ENCODE measurements at places on chromosomes 1 and 21. TPM values are rescaled to one million over a fixed set of nuclear protein-coding genes. Genes with fewer than 3 reads are reported as not detected.
A peak's percentile ranks its signal among the peaks of the same experiment; 100 is the strongest.

DNA sequence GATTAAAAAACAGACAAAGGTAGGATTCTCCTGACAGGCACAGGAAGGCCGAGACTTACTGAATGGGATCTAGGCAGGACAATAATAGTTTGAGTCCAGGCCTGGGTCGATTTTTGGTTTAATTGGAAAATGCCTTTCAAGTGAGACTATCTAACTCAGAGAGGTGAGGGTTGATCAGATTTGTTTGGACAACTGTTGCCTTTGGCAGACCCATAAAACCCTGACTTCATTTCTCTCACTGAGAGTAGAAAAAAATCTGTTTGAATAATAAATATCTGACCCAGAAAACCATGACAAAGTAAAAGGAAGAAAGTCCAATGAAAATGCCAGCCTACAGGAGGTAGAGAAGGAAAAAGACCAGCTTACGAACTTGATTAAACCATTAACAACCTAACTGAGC, 12.3 kb upstream of the SLC30A10 start:
- DNase-seq, result no peak

ZNF678 gene
- total RNA-seq, result 5.6 TPM

DNA sequence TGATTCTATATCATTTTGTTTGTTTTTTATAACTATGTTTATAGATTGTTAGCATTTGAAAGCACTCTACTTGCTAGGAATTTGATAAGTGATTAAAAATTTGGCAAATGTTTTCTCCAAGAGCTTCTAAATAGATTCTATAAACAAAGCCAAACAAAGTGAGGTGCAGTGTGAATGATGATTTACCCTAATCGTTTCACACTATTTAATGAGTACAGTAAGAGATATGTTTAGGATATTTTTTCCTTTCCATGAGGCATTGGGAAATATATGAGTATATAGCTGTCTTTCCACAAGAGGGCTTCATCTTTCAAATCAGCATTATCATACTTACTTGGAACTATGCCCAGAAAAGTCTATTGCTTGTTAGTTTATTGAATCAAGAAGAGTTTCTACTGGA, 277.0 kb upstream of the BRINP3 start:
- DNase-seq, result no peak

VWA1 gene
- 0.25 TPM for total RNA-seq

DNA sequence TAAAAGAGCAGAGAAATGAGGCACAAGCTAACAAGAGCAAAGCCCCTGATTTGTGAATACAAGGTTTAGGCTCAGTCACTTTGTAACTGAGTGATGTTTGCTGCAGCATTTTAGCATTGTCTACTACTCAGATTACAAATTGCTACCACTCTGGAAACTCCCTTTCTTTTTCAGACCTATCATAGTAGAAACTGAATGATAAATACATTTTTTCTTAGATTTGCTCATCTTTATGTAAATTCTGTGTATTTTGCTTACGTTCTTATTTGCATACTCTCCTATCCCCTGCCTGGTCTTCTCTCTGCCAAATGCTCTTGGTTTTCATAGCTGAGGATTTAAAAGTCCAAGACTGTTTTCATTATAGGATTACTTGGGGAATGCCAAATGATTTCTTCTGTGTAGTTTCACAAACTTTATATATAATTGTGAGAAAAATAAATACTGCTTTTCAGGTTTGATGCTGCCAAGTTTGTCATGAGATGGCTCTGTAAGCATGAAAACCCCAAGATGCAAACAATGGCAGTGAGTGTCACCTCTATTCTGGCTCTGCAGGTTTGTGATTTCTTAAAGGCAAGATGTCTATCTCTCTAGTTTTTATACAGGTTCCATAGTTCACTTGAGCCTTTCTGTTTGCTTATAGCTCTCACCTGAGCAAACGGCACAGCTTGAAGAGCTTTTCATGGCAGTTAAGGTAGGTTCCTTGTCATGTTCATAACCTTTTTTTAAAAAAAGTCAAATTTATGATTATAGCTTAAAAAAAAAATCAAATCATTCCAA, 24.7 kb downstream of the ZYG11A start:
- DNase-seq, result no peak

PGLYRP4 gene
- total RNA-seq, result not detected

- DNase-seq, result peak; percentile 76
Measured at GRCh38 chr1:27598902-27599528, 4.9 kb downstream of the AHDC1 start.

- DNase-seq, result no peak
Measured at GRCh38 chr1:192436441-192437078, 119.8 kb downstream of the RGS21 start.

DNA sequence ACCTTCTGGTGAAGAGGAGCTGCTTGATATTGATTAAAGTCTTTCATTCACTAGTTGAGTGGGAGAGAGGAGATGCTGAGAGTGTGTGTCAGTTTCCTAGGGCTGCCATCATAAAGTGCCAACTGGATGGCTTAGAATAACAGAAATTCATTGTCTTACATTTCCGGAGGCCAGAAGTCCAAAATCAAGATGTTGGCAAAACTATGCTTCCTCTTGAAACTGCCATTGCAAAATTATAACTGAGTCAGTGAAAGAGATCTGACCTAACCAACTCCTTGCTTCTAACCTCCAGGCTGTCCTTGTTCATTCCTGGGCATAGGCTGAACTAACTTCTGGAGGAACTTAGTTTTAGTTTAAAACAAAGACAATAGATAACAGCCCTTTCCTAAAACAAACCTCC, 47.1 kb downstream of the PTGS2 start:
- DNase-seq, result no peak
